ENCODE measurements at places on chromosomes 2 and 18. TPM values are rescaled to one million over a fixed set of nuclear protein-coding genes. Genes with fewer than 3 reads are reported as not detected.

The COL4A4 gene
- 0.18 TPM for total RNA-seq

The KCNK3 gene
- total RNA-seq = not detected

The NFATC1 gene
- 4.5 TPM for total RNA-seq

The GCG gene
- not detected for total RNA-seq

The LYG2 gene
- total RNA-seq = not detected

The CCDC141 gene
- total RNA-seq = not detected

The RESP18 gene
- total RNA-seq = not detected

The PREB gene
- total RNA-seq = 40.7 TPM

The COLEC12 gene
- 24.3 TPM for total RNA-seq

The C2orf72 gene
- total RNA-seq = not detected

The MAPRE3 gene
- 2.0 TPM for total RNA-seq

The TMEM247 gene
- not detected for total RNA-seq
